ENCODE measurements at places on chromosomes 2 and 18. TPM values are rescaled to one million over a fixed set of nuclear protein-coding genes. Genes with fewer than 3 reads are reported as not detected.

The ITGA6 gene
- 38.4 TPM for total RNA-seq

The CBLN2 gene
- not detected for total RNA-seq

The IL36B gene
- total RNA-seq, result not detected

The CAPN14 gene
- under 0.01 TPM for total RNA-seq

The SERPINB13 gene
- not detected for total RNA-seq

The KRTCAP3 gene
- not detected for total RNA-seq

The HOXD12 gene
- total RNA-seq, result not detected

The NPPC gene
- not detected for total RNA-seq

The AQP12B gene
- not detected for total RNA-seq

The GNAL gene
- 0.34 TPM for total RNA-seq

The CLEC4F gene
- total RNA-seq, result not detected

The XRCC5 gene
- total RNA-seq, result 233 TPM

The MTIF2 gene
- total RNA-seq, result 15.8 TPM

The IL1B gene
- total RNA-seq, result 0.45 TPM

The MYCN gene
- not detected for total RNA-seq
